Effector memory CD8-positive, alpha-beta T cell (primary cell): ENCODE measurements at places on chromosomes 4 and X.

- H3K36me3 ChIP-seq = no peaks in the 10 kb centered on the region
- H3K27ac ChIP-seq = no peak overlapping the region
- H3K27me3 ChIP-seq = no peaks in the 10 kb centered on the region
- H3K4me1 ChIP-seq = peaks cover 4% of the 10 kb centered on the region
- no peak for DNase-seq
Observed at GRCh38 chrX:352181-352580, 33.6 kb upstream of the GTPBP6 start.

DNA sequence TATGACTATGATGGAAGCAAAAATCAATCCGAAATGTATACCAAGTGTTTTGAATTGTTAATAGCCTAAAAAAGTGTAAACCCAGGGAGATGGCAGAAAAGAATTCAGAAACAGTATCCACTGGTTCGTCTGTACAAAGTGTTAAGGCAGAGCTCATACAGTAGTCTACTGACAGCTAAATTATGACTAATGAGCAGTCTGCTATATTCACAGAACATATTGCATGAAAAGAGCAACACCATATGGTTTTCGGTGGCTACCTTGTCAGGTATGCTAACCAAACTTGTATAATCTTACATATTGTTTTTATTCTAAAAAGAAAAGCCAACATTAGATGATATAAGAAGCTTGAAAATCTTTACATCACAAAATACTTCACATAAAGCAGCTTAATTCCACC, 18.5 kb downstream of the EPHA5 start:
- no peaks in the 10 kb centered on the region for H3K36me3 ChIP-seq
- H3K4me1 ChIP-seq = no peaks in the 10 kb centered on the region

- H3K27ac ChIP-seq = no peak overlapping the region
- peak overlapping the region; percentile 82 for H3K4me3 ChIP-seq
- peaks cover 4% of the 10 kb centered on the region for H3K36me3 ChIP-seq
- no peak for DNase-seq
- H3K27me3 ChIP-seq = no peaks in the 10 kb centered on the region
Observed at GRCh38 chr4:76306882-76307659, 538 bp downstream of the STBD1 start.

GRCh38 chr4:106852426-106852825, 183.7 kb downstream of the DKK2 start:
- no peaks in the 10 kb centered on the region for H3K36me3 ChIP-seq
- no peak overlapping the region for H3K27ac ChIP-seq
- no peaks in the 10 kb centered on the region for H3K4me1 ChIP-seq
- H3K27me3 ChIP-seq = no peaks in the 10 kb centered on the region
- H3K4me3 ChIP-seq = no peak overlapping the region

GRCh38 chr4:60579335-60579734, 620.8 kb upstream of the ADGRL3 start:
- no peaks in the 10 kb centered on the region for H3K4me1 ChIP-seq
- no peaks in the 10 kb centered on the region for H3K27me3 ChIP-seq
- no peak overlapping the region for H3K4me3 ChIP-seq
- no peaks in the 10 kb centered on the region for H3K36me3 ChIP-seq

DNA sequence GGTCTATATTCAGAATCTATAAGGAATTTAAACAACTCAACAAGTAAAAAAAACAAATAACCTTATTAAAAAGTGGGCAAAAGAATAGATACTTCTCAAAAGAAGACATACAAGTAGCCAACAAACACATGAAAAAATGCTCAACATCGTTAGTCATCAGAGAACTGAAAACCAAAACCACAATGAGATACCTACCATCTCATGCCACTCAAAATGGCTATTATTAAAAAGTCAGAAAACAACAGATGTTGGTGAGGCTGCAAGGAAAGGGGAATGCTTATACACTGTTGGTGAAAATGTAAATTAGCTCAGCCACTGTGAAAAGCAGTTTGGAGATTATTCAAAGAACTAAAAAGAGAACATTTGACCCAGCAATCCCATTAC, 201.6 kb downstream of the QDPR start:
- DNase-seq = no peak
- H3K4me1 ChIP-seq = no peaks in the 10 kb centered on the region
- no peak overlapping the region for H3K4me3 ChIP-seq
- H3K27ac ChIP-seq = no peak overlapping the region

DNA sequence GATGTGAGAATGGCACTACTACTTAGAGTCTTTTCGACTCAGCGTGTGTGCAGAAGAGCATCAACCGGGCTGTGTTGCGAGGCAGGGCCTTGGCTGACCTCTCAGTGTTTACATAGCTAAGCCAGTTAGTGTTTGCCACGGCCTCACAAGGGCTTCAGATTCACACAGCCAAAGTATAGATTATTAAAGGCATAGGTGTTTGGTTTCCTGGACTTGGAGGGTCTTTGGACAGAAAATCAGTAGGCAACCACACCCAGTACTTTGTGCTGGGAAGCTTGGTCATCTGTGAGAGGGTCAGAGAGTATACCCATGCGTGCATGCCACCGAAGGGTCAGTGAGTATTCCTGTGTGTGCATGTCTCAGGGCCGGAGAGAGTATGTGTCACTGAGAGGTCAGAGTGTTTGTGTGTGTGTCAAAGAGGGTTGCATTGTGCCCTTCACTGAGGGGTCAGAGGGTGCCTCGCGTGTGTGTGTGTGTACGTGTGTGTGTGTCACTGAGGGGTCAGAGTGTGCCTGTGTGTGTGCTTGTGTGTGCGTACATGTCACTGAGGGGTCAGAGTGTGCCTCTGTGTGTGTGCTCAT, 69.7 kb upstream of the MSANTD1 start:
- no peak for DNase-seq
- no peak overlapping the region for H3K4me3 ChIP-seq
- peaks cover 9% of the 10 kb centered on the region for H3K4me1 ChIP-seq
- no peaks in the 10 kb centered on the region for H3K27me3 ChIP-seq
- H3K27ac ChIP-seq = no peak overlapping the region
- H3K36me3 ChIP-seq = peaks cover 42% of the 10 kb centered on the region

- H3K4me1 ChIP-seq = peaks cover 21% of the 10 kb centered on the region
- peak overlapping the region; percentile 96 for H3K4me3 ChIP-seq
- H3K36me3 ChIP-seq = peaks cover 11% of the 10 kb centered on the region
- H3K27ac ChIP-seq = peak overlapping the region; percentile 98
- no peaks in the 10 kb centered on the region for H3K27me3 ChIP-seq
Observed at GRCh38 chrX:48475296-48475695, 703 bp upstream of the FTSJ1 start.

- H3K36me3 ChIP-seq = no peaks in the 10 kb centered on the region
- H3K4me3 ChIP-seq = no peak overlapping the region
- no peak for DNase-seq
- H3K27me3 ChIP-seq = no peaks in the 10 kb centered on the region
Observed at GRCh38 chr4:8090312-8090711, 68.3 kb downstream of the ABLIM2 start.

DNA sequence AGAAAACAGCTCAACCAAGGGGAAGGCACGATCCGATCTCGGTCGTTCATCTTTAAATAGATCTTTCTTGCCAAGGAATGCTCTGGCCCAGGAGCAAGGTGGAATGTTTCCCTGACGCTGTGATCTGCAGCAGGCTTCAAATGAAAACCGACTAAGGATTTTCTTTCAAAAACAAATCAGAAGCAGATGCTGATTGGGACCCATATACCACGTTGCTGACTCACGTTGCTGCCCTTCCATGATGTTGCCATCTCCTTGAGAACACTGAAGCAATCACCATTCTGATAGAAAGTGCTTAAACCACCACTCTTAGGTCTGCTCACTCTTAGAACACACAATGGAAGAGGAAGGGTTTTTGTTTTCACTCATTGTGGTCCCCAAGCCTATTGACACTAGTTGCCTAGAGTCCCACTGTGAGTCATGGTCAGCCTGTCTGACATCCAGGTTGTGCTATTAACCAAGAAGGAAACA, 26.1 kb downstream of the LAMTOR3 start:
- H3K27me3 ChIP-seq = no peaks in the 10 kb centered on the region
- no peak overlapping the region for H3K4me3 ChIP-seq
- no peak overlapping the region for H3K27ac ChIP-seq
- H3K4me1 ChIP-seq = no peaks in the 10 kb centered on the region
- H3K36me3 ChIP-seq = peaks cover 11% of the 10 kb centered on the region

DNA sequence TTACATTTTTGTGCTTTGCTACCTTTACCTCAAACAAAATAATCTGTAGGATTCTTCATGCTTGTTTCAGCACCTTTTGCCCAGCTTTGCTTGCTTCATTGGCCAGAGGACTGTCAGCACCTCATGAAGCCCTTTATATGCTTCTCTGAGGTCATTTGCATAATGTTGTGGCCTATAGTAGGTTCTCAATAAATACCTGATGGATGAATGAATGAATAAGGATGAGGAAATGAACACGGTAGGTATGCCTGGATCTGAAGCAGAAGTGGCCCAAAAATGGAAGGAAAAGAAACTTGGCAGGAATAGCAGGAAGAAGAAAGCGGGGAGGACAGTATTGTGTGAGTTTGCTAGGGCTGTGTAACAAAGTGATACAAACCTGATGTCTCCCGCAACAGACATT, 7.9 kb downstream of the GRK4 start:
- no peaks in the 10 kb centered on the region for H3K4me1 ChIP-seq
- no peak overlapping the region for H3K4me3 ChIP-seq
- no peaks in the 10 kb centered on the region for H3K27me3 ChIP-seq

- H3K36me3 ChIP-seq = no peaks in the 10 kb centered on the region
- H3K27ac ChIP-seq = no peak overlapping the region
Observed at GRCh38 chrX:100447655-100448397, 37.8 kb upstream of the PCDH19 start.

GRCh38 chr4:78949735-78950134, 10.5 kb upstream of the PAQR3 start:
- H3K27ac ChIP-seq = no peak overlapping the region
- DNase-seq = no peak
- no peak overlapping the region for H3K4me3 ChIP-seq

GRCh38 chrX:137567682-137568232, 1.8 kb downstream of the ZIC3 start:
- peaks cover 71% of the 10 kb centered on the region for H3K27me3 ChIP-seq
- no peaks in the 10 kb centered on the region for H3K36me3 ChIP-seq
- H3K4me3 ChIP-seq = peak overlapping the region; percentile 58
- DNase-seq = no peak
- H3K27ac ChIP-seq = no peak overlapping the region
